HTR-8/SVneo (cell line): ENCODE measurements at places on chromosomes 2 and 18.

- no peak for DNase-seq
Observed at GRCh38 chr2:15793978-15794377, 146.4 kb upstream of the MYCN start.

DNA sequence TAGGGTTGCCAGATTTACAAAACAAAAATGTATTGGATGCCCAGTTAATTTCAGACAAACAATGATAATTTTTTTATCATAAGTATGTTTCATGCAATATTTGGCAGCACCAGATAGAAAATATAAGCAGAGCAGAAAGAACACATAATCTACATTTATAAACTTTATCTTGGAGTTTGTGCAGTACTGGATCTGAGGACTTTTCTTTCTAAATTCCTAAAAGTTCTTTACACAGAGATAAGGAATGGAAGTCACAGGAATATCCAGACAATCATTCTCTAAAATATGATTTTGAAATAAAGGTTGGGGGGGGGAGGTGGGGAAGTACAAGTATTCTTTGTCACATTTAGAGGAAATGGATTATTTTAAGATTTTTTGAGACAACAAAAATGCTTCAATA, 28.8 kb upstream of the MC4R start:
- DNase-seq: no peak

DNA sequence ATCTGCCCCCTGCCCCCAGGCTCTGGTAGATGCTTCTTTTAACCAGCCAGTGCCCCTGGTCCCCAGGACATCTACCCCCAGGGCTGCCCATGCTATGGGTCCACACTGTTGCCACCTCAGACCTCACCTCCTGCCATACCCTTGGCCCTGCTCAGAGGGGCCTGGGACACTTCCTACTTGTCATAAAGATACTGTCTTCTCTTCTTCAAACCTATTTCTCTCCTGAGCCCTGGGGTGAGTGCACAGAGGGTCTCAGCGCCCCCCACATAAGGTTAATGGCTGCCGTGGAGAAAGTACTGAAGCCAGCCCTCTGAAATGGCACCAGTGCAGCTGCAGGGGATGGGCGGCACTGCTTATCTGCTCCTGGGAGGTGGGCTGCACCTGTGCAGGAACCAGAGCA, 77.6 kb upstream of the MGAT4A start:
- DNase-seq: no peak

DNA sequence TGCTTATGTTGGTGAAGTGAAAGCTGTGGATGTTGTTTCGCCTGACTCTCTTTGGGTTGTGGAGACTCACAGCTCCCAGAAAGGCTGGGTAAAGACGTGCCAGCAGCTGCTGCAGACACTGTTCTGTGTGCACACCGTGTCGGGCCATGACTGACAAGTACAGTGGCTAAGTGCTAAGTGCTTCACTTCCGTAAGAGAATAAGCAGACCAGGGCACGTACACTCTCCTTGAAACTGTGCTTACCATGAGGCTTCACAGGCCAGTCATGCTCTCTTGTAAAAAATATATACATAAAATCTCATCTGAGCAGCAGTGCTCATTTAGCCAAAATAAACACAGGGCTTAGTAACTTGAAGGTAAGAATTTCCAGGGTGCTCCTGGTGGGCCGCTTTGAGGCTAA, 86.0 kb downstream of the NRP2 start:
- no peak for DNase-seq

- DNase-seq: no peak
Observed at GRCh38 chr2:3771576-3771975, 68.2 kb downstream of the DCDC2C start.

- no peak for DNase-seq
Observed at GRCh38 chr2:235949567-235950472, 218.4 kb downstream of the GBX2 start.

DNA sequence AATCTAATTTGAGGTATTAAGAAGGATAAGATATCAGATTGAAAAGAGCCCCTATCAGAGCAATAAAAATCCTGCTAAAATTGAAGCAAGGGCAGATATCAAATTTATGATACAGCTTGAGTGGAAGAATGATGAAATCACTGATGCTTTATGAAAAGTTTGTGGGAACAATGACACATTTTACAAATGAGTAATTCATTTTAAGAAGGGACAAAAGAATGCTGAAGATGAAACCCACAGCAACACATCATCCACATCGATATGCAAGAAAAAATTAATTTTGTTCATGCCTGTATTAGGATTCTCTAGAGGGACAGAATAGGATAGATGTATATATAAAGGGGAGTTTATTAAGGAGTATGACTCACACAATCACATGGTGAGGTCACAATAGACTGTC, 355.6 kb upstream of the GYPC start:
- DNase-seq: no peak

- DNase-seq: no peak
Observed at GRCh38 chr2:166765141-166765540, 123.1 kb upstream of the XIRP2 start.

DNA sequence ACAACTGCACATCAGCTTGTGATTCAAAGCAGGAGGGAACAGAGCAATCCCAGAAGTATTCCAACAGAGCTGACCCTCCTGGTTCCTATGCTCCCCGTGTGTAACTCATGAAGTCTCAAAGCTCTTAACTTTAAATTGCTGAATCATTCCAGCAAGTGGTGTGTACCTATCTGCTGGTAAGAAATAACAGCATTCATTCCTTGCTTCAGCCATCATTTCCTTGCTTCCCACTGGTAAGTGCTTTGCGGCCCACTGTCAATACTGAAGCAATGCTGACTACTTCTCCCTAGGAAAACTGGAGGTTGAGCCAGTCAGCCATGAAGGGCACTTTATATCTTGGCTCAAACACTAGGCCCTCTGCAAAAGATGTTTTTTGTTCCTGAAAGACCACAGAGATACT, 222.4 kb downstream of the EXOC6B start:
- DNase-seq: no peak

DNA sequence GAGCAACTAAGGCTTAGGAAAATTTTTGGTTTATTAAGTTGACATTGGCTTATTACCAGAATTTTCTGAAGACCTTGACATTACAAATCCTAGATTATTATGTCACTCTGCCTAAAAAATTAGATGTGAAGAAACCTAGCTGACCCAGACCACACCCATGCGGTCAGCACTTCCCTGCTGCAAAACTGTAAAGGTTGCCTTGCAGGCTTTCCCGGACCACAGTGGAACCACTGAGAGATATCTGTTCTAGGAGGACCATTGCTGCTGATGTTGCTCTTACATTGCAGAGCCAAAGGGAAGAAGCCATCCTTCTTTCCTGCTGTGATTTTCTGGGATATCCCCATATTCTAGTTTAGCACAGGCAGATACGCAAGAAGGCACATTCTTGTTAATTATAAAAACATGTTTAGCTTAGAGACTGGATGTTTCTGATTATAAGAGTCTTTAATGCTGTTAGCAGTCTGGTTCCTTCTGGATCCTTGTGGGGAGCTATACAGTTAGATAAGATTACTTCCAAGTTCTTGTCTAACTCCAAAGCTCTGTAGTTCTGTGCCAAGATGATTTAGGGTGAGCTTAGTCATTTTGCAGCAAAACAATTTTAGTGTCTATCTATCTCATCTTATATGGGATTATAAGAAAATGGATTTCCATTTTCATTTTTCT, 70.2 kb downstream of the AOX1 start:
- no peak for DNase-seq

GRCh38 chr2:156334496-156335478, 2.3 kb upstream of the NR4A2 start:
- DNase-seq: peak; percentile 68

- DNase-seq: peak; percentile 68
Observed at GRCh38 chr2:227503433-227504406, 31.8 kb downstream of the AGFG1 start.

DNA sequence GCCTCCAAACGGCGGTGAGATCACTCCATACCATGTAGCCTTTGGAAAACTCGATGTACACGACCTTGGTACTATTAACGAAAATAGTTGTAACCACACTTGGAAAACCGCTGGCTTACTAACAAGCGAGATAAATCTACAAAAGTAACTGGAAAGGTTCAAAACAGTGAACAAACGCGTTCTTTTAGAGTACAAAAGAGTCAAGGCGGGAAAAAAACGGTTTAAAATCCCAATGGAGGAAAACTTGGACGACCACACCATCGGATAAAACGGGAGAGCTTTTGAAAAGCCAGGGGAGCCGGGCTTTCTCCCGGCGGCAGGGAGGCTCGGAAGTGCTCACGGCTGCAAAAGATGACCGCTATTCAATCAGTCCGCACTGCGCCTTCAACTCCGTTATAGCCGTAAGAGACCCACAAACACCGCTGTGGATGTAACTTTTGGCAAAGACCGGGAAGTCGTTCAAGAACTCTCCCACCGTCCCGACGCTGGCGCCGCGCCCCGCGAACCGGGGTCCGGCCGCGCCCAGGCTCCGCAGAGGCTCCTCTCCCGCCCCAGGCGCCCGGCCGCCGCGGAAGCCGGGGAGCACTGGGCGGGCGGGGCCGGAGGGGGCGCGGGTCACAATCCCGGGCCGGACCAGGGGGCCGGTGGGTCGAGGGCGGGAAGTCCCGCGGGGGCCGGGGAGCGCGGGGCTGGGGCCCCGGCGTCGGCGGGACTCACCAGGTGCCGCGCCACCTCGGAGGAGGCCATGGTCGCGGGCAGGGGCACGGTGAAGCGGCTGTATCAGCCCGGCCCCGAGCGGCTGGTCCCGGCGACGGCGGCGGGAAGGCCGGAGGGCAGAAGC, 465 bp downstream of the SEPTIN10 start:
- DNase-seq: no peak

GRCh38 chr2:112004253-112004645, 50.8 kb upstream of the TMEM87B start:
- no peak for DNase-seq
